ENCODE measurements at places on chromosomes 16 and 17.

DNA sequence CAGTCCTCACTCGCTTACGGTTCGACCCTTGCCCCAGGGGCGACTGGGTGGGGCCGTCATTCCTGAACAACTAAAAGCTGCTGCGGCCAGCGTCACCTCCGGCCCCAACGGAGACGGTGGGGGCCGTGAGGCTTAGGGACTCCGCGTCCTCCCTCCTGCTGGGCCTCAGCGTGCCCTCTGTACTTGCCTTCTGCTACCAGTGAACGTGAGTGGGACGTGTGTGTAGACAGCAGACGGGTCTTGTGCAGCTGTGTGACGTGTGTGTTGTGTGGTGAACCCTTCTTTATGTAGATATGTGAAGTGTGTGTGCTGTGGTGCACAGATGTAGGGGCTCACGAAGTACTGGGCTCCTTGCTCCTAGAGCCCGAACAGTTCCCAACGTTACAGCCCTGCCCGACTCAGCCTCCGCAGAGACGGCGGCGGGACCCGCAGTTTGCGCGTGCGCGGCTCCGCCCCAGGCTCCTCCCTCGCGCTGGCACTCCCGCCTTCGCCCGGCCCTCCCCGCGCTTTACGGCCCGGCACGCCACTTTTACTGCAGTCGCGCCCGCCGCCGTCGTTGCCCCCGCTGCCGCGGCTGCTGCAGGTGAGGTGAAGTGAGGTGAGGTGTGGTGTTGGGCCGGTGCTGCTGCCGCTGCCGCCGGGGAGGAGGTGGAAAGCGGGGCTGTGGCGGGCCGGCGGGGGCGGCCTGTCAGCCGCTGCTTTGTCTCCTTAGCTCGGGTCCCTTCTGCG lies at the start of gene PHAF1:
Gene PHAF1, plus strand, starts transcription at position 535 of the 729 bp plus-strand sequence. CDS start 235 bp downstream, outside the sequence.
- DNase-seq: peak; percentile 93

- no peak for DNase-seq
Observed at GRCh38 chr17:5413682-5414081, 5.8 kb downstream of the NUP88 start.

- DNase-seq: no peak
Observed at GRCh38 chr16:80687606-80688005, 116.8 kb downstream of the CDYL2 start.

- no peak for DNase-seq
Observed at GRCh38 chr17:60579090-60579489, 20.9 kb upstream of the PPM1D start.

DNA sequence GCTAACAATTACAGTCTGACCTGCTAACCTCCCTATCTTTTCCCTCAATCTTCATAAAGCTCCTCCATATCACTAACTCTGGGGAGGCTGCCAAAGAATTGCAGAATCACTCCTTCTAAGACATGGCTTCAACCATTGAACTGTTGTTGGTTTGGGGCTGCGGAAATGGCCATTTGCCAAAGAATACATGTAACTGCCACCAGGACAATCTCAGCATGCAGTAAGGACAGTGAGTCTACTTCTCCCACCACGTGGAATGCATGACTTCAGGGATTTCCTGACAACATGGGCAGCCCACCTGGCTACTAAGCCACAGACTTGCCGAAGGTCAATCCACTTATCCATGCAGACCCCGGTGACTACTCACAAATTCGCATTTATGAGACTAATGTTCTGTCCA lies 104.3 kb upstream of the NUDT7 start:
- DNase-seq: no peak

GRCh38 chr17:66810951-66811682 lies 23.8 kb upstream of the CACNG5 start:
- DNase-seq: no peak

DNA sequence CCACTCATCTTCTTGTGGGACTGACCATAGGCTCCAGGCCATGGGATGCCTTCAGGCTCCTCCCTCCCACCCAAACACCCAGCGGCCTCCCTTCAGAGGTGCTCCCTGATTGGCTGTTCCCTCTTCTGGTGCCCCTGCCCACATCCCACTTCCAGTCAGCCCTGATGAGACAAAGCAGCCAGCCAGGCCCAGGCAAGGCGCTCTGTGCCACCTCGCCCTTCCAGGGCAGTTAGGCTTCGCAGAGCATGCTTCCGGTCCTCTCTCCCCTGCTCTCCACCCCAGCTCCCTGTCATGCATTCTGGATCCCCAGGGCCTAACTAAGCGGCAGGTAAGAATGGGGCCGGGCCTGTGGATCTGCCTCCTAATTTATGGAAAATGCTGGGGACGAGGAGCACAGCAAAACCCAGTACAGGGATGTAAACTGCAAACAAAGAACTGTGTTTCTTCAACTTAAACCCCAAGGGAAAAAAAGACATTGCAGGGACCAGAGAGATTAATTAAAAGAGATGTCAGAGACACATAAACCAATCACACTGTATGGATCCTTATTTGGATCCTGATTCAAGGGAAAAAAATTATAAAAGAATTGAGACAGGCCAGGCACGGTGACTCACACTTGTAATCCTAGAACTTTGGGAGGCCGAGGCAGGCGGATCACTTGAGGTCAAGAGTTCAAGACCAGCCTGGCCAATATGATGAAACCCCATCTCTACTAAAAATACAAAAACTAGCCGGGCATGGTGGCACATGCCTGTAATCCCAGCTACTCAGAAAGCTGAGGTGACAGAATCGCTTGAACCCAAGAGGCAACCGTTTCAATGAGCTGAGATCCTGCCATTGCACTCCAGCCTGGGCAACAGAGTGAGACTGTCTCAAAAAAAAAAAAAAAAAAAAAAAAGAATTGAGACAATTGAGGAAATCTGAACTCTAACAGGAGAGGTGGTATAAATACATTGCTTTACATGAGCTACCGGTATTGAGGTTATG lies 26.0 kb downstream of the ZDHHC7 start:
- DNase-seq: no peak

GRCh38 chr17:27951872-27952271 lies 58.7 kb upstream of the LYRM9 start:
- DNase-seq: no peak

GRCh38 chr17:39239640-39240314 lies 14.0 kb upstream of the STAC2 start:
- DNase-seq: no peak

DNA sequence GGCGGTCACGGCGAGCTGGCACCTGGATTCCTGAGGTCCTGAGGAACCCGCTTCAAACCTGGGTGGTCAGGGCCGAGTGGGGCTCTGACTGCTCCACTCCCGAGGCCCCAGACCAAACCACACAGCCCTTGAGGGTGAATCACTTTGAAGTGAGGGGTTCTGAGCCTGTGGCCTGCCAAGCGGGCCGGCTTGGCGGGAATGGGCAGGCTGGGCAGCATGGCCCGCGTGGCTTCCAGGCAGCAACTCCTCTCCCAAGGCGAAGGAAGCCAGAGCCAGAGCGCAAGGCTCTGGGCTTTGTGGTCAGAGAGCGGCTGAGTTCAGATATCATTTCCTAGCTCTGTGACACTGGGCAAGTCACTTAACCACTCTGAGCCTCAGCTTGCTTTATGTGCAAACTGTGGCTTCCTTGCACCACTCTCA lies 42.7 kb downstream of the CMIP start:
- DNase-seq: no peak

DNA sequence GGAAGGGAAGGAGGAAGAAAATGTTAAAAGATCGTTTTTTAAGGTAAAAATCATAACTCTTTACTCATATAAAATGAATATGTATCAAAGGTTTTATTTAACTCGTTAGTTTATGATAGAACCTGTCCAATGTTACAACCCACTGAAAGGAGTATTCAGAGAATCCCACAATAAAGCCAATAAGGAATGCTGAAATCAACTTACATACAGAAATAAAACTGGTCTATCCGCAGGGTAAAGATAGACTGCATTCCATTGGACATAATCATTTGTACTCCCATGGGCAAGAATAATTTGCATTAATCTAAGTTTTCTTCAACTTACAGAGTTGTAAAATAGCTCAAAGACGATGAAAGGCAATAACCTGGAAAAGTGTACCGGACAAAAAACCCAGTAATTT lies 17.9 kb upstream of the BEAN1 start:
- no peak for DNase-seq

DNA sequence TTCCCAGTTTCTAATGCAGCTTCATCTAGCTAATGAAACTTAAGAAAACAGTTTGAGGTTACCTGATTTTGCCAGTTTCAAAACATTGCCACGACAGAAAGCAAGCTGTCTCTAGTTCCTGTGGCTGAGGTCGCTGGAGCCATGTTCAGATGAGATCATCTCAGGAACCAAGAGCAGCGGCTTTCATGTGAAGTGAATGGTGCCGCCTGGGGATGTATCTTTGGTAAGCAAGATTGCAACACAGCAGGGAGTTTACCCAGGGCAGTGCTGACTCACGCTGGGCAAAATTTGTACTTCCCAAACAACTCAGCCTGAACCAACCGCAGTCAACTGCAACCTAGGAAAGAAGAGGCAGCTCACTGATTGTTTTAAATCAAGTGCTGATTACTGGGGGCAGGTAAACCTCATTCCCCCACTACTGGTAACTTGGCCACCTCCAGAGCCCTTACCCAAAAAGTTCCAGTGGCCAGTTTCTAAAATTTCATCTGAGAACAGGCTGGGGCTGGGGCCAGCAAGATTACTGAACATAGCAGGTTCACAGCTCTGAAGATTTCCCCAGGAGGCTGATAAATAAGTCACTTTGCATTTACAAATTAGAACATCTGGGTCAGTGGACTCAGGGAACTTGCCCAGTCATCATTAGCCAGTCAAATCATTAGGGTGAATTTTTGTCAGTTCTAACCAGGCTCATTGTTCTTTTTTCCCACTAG lies at the start of gene RFFL:
Gene RFFL, minus strand, starts transcription at position 194 of the 710 bp plus-strand sequence. CDS start 37,154 bp downstream, outside the sequence.
- peak; percentile 93 for DNase-seq

GRCh38 chr16:29839822-29840221 lies 19.6 kb downstream of the MVP start:
- DNase-seq: no peak

- DNase-seq: no peak
Observed at GRCh38 chr17:34502426-34502825, 77.0 kb upstream of the TMEM132E start.

GRCh38 chr17:42553161-42553818 lies 567 bp downstream of the HSD17B1 start:
- no peak for DNase-seq

- no peak for DNase-seq
Observed at GRCh38 chr16:9042964-9043680, 48.3 kb upstream of the HAPSTR1 start.

DNA sequence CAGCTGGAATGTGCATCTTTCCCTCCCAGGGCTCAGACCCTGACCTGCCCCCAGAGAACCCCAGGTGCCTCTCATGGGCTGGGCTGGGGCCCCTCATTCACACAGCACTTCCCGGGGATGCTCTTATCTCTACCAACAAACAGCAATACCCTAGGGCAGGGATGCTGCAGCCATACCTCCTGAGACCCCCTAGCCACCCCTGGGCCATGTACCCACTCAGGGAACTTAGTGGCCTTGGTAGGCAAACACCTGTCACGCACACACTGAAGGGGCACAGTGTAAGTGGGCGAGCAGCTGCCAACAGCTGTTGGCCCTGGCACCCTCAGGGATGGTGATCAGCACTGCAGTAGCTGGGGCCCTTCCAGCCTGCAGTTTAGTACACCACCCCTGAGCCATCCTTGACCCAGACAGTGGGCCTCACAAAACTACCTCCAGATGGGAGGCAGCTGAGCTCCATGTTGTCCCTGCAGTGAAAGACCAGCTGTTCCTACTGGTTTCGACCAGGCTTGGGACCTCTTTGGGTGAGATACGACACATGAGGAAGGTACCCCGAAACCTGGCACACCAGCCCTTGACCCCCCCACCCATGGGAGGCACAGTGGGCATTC lies 1723.6 kb downstream of the TP53TG3F start:
- DNase-seq: no peak

DNA sequence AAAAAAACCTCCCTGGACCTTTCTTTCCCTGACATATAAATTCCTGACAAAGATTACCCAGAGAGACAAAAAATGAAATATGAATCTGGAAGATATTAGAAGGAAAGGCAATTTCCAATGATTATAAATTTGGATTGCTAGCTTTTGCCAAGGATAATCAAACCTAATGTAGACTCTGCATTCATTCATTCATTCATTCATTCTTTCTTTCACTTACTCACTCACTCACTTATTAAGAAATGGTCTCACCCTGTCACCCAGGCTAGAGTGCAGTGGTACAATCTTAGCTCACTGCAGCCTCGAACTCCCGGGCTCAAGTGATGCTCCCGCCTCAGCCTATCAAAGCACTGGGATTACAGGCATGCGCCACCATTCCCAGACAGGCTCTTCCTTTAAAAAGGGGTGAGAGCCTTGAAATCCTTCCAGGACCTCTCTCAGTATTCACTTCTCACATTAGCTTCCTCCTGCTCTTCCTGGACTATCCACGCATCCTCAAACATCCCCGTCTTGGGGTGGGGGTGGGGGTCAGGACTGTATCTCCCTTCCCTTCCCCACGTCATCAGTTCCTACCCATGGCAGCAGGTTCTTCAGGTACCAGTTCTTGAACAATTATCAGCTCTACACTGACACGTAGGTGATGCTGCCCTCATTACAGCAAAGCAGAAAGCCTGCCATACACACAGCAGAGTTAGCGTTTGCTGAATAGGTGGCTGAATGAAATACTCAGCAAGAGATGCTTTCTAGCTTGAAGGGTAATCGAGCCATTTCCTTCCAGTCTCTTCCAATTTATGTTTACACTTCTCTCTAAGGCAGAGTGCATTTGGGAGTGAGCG lies 19.8 kb downstream of the PRPSAP1 start:
- no peak for DNase-seq

GRCh38 chr16:19698480-19699465 lies 19.3 kb downstream of the KNOP1 start:
- no peak for DNase-seq

GRCh38 chr17:3954976-3955672 lies 9.1 kb downstream of the ATP2A3 start:
- DNase-seq: no peak

DNA sequence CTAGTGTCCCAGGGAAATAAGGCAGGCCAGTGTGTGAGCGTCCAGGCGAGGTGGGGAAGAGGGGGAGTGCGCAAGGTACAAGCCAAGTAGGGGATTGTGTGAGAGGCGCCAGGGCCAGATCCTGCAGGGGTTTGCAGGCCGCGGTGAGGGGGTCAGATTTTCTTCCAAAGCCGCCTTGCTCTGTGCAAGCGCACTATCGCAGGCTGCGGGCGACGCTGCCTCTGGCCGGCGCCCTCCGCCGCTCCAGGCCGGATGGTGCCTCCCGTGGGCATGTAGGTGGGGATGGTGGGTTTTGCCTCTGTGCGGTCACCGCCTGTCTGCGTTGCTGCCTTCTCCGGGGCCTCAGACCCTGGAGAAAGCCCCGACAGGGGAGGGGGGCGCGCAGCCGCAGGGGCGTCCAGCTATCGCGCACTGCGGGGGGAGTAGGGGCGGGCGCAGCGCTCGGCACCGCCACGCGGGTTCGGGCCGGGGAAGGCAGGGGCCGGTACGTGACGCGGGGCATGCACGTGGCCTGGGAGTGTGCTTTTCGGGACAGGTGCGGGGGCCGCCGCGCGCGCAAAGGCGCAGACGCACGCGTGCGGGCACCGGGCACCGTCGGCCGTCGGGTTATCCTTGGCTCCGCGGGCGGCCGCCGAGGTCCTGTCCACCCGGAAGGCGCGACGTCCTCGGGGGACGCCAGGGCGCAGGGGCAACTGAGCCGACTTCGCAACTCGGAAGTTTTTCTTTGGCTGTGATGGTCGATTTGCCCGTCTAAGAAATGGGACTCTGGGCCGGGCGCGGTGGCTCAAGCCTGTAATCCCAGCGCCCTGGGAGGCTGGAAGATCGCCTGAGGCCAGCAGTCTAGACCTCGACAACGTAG lies 1.1 kb upstream of the HAPSTR1 start:
- no peak for DNase-seq
